Spinal cord (tissue), 10 donors: ENCODE measurements at places on chromosomes 12 and 14. TPM values are rescaled to one million over a fixed set of nuclear protein-coding genes. Genes with fewer than 3 reads are reported as not detected.

Gene KRT6C
- total RNA-seq: not detected

Gene CHGA
- 25.3 TPM for total RNA-seq

DNA sequence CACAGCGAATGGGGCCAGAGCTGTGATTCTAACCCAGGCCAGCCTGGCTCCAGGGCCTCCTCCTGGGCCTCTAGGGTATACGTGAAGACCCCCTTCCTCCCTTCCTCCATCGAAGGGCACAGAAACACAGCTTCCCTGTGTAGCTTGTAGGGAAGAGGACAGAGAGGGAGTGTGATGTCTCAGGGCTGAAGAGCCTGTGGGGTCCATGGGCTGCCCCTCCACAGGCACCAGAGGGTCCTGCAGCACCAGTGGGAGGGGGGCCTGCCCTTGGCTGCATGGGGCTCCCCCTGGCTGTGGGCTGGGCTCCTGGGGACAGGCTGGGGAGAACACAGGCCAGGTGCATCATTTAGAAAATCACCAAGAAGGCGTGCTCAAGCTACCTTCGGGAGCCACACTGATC, 178.5 kb downstream of the CALM1 start:
- no peak for DNase-seq

Gene P2RX7
- total RNA-seq: 16.8 TPM

GRCh38 chr12:87054226-87054625, 798.0 kb upstream of the MGAT4C start:
- DNase-seq: no peak
